ENCODE measurements at places on chromosomes 1 and 21.

DNA sequence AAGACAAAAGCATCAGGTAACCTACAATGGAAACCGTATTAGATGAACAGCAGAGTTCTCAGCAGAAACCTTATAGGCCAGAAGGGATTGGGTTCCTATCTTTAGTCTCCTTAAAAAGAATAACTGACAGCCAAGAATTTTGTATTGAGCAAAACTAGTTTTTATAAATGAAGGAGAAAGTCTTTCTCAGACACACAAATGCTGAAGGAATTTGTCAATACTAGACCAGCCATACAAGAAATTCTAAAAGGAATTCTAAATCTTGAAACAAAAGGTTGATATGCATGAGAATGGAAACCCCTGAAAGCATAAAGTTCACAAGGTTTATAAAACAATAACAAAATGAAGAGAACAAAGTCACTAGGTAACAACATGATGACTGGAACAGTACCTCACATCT is 58.1 kb downstream of the NEK7 start:
- no peak for DNase-seq

DNA sequence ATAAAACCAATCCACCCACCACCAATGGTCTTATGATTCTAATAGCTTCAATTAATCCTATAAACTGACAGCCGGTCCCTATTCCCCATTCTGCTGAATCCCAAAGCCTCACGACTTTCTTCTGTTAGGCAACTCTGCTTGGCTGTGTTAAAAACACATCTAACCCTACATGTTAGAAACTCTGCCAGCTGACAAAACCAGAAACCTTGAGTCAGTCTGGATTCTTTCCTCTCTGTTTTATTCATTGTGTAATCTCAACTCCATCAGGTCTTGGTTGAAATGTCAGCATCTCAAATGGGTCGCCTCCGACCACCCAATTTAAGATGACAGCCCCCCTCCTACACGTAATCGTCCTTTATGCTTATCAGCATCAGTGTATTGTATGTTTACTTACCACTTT is 312.1 kb downstream of the DISC1 start:
- no peak for DNase-seq

DNA sequence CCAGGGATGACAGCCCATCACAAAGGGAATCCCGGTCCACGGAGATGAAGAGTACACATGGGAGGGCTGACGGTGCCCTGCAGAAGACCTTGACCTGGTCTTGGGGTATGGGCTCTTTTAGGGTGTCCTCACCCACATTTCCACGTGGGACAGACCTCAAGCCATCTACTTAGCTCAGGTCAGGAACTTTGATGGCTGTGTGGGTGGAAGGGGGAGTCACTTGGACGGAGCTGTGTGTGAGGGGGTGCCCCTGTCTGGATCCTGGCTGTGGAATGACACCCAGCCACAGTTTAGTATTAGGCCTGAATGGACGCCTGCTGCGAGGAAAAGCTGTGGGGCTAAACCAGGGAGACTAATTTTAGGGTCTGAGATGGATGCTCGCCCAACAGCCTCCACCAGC is 10.9 kb upstream of the MIXL1 start:
- DNase-seq = no peak

DNA sequence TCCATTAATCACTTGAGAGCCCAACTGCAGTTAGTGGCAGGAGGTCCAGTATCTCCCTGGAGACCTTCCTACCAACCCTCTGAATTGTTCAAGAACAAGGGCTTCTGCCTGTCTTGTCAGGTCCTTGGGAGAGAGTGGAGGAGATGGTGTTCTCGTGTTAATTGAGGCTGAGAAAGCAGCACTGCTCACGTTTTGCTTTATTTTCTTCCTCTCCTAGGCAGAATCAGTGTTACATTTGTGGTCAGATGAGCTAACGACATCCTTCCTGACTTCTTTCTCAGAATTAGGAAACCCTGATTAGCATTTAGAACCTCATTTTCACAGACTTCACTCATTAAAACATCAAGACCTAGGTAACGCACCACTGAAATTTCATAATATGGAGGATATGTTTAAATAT is 26.4 kb upstream of the LRIG2 start:
- DNase-seq = no peak

- DNase-seq = no peak
Measured at GRCh38 chr1:95852483-95853070, 618.6 kb downstream of the RWDD3 start.

GRCh38 chr1:244350027-244350426 is 101.7 kb downstream of the ADSS2 start:
- no peak for DNase-seq

- DNase-seq = no peak
Measured at GRCh38 chr1:178510155-178510554, 2.8 kb upstream of the TEX35 start.

DNA sequence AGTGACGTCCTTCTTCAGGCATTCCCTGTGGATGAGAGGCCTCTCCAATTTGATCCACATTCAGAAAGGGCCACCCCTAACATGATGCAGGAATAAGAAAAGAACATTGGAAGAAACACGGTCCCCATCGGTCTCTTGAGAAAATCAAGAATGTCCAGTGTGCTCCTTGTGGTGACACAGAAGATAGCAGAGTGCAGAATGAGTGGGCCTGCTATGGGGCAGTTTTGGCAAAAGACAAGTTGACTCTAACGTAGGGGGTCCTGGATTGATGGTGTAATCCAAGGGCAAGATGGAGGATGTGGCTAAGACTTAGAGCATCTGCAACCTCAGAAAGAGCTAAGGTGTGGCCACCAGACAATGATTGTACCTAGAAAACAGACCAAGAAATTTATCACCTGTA is 45.1 kb upstream of the COP1 start:
- DNase-seq = no peak

Measured in hepatic stellate cell (primary cell).